ENCODE measurements at places on chromosomes 3 and 15. TPM values are rescaled to one million over a fixed set of nuclear protein-coding genes. Genes with fewer than 3 reads are reported as not detected.

DNA sequence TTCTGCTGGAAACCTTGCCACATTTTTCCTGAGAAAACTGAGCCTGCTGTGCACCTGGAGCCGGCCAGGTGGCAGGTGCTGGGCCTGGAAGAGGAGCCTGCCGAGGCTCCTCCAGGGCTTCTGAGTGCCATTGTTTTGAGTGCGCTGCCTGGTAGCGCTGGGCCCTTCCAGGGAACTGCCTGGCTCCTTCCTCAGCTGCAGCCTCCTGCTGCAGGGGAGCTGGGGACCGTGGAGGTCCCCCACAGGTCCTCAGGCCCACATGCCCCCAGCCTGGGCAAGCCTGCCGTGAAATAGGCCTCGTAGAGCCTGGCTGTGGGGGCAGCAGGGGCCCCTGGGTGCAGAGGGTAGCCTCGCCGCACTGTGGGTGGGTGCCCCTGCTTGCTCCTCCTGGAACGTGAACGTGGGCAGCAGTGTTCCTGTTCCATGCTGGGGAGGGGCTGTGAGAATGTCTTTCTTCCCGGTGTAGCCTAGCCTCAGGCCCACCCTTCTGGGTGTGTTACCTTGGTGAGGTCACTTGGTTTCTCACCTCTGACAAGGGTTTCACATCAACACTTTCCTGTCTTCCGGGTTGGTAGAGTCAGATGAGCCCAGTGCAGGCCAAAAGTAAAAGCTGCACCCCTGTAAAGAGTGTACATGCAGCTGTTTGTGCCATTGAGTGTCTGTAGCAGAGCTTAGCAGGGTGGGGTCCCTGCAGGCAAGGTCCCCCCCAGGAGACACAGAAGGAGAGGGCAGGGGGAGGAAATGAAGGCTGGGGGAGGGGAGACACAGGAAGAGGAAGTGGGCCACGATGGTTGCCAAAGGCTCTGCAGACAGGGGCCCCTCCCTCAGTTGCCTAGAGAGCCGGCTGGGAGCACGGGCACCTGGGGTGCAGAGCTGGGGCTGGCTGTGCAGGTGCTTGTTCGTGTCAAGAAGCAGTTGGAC, 34.5 kb downstream of the KLF13 start:
- no peak for DNase-seq

- no peak for DNase-seq
Measured at GRCh38 chr3:36192901-36193300, 187.4 kb upstream of the STAC start.

- DNase-seq, result peak; percentile 81
Measured at GRCh38 chr3:43691120-43691995, 620 bp downstream of the ABHD5 start.

GRCh38 chr3:177069514-177070329, 127.6 kb downstream of the TBL1XR1 start:
- DNase-seq, result no peak

GRCh38 chr3:36595511-36595910, 168.8 kb downstream of the DCLK3 start:
- DNase-seq, result no peak

DNA sequence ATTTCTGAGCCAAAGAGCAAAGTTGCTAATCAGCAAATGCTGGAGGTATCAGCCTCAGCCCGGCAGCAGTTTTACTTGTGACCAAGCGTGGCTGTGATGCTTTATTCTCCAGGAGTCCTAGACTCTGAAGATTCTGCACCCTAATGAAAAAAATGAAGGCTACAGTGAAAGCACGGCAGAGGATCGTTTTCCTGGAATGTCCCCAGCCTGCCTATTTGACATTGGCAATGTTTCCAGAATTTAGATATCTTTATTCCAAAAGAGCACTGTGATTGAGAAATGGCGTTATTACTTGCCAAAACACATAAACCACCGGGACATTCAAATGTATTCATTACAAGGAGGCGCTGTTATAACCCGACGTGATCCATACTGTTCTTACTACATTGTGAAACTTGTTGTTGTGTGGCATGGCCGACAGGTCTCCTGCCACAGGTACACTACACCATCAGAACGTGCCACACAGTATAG, 263.8 kb downstream of the SLCO3A1 start:
- DNase-seq, result peak; percentile 73

GRCh38 chr3:124577494-124578167, 152.6 kb upstream of the UMPS start:
- DNase-seq, result no peak

- DNase-seq, result no peak
Measured at GRCh38 chr3:157066335-157067098, 93.4 kb downstream of the CCNL1 start.

Gene RPUSD3
- total RNA-seq, result 21.1 TPM

Gene HAPLN3
- total RNA-seq, result 1.0 TPM

Gene BSN
- total RNA-seq, result 0.73 TPM

Gene U2SURP
- total RNA-seq, result 25.6 TPM

All from left lobe of liver (tissue), 2 donors.